T-helper 22 cell (primary cell): ENCODE measurements at places on chromosomes 16 and 17.

DNA sequence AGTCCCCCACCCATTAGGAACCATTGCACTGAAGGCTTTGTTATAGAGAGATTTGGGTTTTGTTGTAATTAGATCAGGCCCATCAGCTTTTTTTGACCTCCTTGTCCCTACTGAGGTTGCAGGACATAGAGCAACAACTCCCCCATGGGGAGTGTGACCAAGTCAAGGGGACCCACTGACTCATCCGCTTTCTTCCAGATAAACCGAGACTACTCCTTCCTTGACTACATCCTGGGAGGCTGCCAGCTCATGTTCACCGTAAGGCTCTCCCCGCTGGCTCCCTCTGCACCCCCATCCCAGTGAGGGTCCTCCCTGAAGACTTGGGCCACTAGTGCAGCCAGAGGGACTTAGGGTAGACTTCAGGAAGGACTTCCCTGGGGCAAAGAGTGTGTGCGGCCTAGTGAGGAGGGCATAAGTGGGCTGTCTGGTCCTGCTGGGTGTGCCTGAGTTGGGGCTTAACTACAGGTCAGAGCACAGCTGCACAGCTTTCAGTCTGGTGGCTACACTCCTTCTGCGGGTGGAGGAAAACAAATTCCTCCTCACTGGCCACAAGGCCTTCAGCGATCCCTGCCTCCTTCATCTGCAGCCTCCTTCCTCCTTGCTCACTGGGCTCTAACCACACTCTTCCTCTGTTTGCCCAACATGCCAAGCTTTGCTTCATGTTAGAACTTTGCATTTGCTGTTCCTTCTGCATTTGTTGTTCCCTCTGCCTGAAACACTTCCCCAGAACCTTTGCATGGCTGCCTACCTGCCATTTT, 31.0 kb downstream of the CPNE2 start:
- DNase-seq, result no peak

DNA sequence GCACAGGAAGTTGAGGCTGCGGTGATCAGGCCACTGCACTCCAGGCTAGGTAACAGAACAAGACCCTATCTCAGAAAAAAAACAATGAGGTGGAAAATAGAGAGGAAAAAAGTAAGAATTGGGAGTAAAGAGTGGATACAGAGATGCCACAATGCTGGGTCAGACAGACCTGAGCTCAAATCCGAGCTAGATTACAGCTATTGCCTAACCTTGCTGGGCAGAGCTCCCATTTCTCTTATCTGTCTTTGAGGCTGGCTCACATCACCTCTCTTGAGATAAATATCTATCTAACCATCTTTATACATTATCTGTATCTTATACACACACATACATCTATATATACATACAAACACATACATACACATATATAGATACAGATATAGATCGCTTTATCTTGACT, 59.0 kb downstream of the ACSM2B start:
- no peak for DNase-seq

GRCh38 chr17:8894673-8895578, 27.5 kb upstream of the PIK3R6 start:
- no peak for DNase-seq

GRCh38 chr17:15431766-15432165, 35.7 kb downstream of the CDRT4 start:
- DNase-seq, result no peak

DNA sequence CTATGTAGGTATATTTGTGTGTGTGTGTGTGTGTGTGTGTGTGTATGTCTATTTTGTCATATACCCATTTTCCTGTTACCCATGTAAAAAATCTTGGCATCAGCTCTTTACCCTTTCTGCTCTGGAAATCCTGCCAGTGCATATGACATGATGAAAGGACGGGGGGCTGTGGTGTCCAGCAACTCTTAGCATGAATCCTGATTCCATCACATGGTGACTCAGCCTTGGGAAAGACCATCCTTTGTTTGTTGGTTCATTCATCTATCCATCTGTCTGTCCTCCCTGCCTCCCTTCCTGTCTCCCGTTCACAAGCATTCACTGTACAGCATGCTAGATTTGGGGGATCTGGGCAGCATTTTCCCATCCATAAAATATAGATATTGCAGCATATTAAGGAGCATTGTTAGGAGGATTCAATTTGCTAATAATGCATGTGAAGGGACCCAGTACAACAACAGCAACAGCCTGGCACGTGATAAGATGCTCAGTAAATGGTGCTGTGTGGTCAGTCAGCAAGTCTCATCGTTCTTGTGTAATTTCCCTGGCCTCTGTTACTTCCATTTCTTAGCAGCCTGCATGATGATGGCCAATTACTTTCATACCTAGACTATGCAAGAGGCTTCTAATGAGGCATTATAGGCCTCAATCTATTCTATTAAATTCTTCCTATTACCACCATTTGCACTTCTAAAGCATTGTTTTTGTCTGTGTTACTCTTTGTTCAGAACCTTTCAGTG, 191.0 kb downstream of the PRKCA start:
- no peak for DNase-seq

DNA sequence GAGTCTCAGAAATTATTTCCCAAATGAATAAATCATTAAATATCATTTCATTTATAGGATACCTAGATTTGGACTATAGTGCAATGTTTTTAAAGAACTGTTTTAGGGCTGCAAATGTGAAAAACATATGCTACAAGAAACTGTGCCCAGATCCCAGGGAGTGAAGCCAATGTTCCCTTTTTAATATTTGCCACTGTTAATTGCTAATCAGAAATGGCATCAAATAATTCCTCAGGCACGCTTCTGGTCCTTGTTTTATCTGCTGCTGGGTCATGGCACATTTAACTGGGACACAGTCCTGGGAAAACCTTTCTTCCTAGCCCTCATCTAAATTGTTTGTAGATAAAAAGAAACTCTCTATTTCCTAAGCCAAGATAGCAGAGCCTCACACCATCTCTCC, 79.3 kb upstream of the CNTNAP4 start:
- DNase-seq, result no peak

DNA sequence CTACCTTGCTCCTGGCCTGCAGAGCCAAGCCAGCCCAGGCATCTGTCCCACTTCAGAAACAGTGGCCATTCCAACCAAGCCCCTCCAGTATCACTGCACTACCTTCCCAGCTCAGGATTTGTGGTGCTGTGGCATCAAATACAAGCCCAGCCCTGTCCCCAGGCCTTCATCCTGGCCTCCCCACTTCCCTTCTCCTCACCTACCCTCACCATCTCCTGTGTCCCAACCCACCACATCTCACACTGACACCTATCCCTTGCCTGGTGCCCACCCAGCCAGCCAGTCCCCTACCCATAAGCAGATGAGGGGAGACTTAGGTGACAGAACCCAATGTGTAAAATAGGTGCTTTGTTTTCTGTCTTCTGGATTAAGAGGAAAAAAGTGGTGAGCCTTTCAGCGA, 66.0 kb upstream of the CDH5 start:
- DNase-seq, result no peak

DNA sequence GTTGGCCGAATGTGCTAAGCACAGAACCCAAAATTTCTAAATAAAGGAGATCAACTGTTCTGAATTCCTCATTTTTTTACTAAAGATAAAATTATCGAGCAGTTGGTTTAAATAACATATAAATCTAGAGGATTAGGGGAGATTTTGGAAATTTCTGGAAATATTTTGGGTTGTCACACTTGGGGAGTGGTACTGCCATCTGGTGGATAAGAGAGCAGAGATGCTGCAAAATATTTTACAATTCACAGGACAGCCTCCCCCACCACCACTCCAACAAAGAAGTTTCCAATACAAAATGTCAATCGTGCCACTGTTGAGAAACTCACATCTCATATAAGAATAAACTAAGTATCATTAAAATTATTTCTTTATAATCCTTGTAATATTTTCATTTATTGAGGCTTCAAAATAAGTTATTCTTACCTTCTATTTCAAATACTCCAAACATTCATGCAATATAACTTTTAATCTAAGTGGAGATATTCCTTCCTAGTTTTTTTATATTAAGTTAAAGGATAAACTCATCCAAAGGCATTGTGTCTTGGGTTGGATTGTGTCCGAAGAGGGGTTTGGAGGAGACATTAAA, 17.0 kb upstream of the ABCA8 start:
- no peak for DNase-seq

GRCh38 chr17:66720567-66720966, 114.3 kb upstream of the CACNG5 start:
- DNase-seq, result no peak

DNA sequence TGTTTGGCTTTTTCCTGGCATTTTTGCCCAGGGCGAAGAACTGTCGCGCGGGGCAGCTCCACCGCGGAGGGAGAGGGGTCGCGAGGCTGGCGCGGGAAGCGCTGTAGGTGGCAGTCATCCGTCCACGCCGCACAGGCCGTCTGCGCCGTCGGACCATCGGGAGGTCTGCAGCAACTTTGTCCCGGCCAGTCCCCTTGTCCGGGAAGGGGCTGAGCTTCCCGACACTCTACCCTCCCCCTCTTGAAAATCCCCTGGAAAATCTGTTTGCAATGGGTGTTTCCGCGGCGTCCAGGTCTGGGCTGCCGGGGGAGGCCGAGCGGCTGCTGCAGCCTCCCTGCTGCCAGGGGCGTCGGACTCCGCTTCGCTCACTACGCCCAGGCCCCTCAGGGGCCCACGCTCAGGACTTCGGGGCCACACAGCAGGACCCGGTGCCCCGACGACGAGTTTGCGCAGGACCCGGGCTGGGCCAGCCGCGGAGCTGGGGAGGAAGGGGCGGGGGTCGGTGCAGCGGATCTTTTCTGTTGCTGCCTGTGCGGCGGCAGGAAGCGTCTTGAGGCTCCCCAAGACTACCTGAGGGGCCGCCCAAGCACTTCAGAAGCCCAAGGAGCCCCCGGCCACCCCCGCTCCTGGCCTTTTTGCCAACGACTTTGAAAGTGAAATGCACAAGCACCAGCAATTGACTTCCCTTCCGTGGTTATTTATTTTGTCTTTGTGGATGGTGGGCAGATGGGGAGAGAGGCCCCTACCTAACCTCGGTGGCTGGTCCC, 2.3 kb upstream of the CBX4 start:
- DNase-seq, result no peak

DNA sequence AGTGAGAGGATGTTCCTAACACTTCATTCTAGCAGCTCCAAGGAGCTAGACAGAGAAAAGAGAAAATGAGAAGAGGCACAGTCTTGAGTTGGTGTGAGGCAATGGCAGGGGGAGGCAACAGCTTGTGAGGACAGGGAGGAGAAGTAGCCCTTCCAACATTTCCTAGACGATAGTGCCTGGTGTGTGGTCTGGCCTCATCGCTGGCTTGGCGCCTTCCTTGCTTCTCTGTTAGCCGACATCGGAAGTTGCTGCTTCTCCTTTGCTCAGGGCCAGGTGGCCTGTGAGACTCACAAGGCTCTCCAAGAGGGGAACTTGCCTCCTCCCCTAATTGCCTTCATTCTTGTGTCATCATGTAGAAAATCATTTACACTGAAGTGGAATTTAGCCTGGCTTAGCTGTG, 208.7 kb downstream of the MAP2K4 start:
- no peak for DNase-seq

DNA sequence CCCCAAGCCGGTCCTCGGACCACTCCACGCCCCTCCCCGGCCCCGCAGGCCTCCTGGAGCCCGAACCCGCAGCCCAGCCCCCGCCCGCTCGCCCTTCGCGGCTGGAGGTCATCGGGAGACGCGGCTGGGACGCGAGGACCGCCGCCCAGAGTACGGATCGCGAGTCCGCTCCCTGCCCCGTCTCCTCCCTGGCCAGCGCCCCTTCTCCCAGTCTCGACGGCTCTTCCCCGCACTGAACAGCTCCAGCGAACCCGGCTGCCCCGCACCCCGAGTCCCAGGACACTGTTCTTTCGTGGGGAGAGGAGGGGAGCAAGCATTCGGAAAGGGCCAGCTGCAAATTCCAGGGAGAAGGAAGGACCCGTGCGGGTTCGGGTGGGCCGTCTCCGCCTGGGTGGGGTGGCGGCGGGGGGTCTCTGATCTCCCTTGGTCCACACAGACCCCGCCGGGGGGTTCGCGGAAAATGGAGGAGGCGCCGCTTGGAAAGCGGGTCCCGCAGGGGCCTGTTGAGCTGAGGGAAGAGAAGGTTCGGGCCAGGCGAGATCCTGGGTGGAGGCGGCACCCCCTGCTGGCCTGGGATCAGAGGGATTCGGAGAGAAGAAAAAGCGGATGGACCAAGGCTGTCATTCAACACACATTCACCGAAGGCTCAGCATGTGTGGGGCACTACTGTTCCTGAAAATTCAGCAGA, 632 bp upstream of the RTN4RL1 start:
- DNase-seq, result no peak
